Stimulated activated CD8-positive, alpha-beta memory T cell treated with anti-CD3 and anti-CD28 coated beads, Interleukin-15, amount 100 ng/mL, for 24 hours (primary cell): ENCODE measurements at places on chromosomes 2 and 18.

DNA sequence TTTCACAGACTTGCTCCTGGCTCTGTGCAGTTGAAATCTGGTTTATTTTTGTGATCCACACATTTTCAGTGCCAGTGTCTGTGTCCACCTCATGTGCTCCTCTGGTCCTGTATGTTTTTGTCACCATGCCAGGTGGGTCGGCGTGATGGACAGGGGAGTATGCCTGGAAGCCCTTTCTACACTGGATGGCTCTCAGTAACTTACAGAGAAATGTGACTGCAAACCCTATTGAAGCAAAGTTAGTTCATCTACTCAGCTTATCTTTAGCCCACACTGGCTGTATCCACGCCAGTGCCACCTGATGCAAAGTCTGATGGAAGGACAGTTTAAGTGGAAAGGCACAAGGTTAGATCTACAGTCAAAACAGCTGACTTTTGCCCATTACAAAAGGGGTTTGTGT, 4.3 kb downstream of the IMPA2 start:
- no peak for DNase-seq

DNA sequence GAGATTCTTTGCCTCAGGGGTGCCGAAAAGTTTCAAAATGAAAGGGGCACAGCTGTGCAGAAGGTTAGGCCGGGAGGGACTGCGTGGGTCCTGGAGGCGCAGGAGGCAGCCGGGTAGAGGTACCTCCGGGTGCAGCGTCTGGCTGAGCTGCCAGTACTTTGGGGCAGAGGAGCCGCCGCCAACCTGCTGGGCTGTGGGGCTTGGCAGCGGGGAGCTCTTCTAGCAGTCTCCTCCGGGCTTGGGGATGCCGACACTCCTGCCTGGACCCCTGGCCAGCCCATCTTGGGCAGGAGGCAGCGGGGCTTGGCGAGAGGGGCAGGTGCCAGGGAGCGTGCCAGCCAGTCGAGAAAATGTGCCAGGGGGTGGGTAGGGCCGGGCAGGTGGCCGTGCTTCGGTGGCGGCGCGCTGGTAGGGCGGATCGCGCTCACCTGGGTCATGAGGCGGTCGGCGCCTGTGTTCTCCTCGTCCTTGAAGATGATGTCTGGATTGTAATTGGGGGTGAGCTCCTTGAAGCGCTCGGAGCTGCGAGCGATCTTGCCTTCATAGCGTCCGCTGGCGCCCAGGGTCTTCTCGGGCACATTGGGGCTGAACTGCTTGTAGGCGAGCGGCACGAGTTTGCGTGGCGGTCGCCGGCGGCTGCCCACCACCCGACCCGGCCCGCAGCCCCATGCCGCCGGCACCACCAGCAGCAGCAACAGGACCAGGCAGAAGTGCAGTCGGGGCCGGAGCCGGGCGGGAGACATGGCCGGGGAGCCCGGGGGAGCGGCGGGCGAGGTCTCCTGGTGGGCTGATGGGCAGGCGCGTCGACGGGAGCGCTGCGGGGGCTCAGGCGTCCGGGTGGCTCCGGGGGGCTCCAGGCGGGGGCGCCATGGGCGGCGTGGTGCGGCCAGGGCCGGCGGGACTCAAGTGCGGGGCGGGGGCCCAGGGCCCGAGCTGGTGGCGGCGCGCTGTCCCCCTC, 717 bp downstream of the IHH start:
- DNase-seq = no peak

DNA sequence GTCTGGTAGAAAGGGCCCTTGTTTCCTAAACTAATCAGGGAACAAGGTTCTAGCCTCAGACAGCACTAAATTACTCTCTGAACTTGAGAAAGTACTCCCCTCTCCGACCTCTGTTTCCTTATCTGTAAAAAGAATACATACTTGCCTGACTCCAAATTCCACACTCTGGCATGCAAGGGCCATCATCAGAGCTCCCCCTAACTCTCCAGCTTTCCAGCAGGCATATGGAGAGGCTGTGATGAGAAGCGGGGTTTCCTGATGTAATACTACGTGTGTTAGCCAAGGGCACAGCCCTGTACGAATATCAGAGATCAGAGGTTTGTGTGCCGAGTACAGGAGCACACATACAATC, 1.8 kb upstream of the EVA1A start:
- DNase-seq = no peak

- no peak for DNase-seq
Measured at GRCh38 chr2:232891621-232892071, 21.6 kb downstream of the SNORC start.

DNA sequence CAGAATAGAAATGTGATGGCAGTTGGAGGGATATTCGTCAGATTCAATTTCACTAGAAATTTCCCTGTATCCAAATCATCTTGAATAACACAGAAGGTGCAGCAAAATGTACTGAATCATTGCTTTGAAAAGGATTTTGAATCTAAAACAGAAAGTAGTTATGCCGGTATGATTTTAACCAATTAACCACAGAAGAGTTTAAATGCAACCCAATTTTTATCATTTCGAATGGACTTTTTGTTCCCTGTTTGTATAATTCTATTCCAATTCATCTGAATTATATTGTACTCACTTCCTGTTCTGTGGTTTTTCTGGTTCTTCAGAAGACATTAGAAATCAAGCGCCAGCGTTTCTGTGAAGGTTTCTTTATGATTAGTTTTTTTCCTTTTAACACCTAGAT, 190.4 kb downstream of the MYO3B start:
- DNase-seq = no peak

- DNase-seq = no peak
Measured at GRCh38 chr2:182826064-182826463, 40.4 kb downstream of the FRZB start.

DNA sequence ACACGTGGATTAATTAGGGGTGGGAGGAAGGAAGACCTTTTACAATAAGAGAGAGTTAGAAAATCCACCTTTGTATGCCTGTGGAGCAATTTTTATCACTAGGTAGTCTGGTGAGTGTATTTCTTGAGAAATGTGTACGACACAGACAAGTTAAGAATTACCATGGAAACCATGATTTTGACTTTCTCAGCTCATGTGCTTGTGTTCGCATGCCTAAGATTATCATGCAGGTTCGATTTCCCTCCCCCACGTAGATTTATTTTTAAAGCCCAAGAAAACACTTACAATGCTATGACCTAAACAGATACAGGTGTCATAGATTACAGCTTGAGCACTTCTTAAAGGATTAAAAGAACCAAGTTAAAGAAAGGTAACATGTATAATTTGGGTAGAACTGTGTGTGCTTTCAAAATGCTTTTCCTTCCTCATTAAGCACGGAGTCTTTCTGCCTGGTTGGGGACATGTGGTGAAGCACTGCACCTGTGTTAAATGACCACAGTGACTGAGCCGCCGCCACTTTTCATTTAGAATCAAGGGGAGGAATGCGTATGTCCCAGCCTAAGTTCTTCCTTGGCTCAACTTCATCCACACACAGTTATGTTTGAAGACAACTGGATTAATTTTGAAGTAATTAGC, 16.6 kb downstream of the SERTAD2 start:
- DNase-seq = no peak

DNA sequence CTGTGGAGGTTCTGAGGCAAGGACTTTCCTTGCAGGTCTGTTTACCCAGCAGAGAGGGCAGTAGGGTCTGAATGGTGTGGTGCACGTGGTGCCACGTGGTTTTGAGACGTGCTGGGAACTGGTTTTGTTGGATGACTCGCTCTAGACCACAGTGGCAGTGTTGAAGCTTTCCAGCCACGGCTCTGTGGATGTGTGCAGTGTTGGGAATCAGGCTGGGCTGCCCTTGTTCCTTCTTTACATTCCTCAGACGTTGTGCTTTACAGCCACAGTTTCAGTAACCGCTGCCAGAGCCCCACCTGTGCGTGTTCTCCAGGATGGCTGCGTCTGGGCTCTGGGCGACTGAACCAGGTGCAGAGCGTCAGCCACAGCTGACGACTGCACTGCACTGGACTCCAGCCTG, 8.2 kb downstream of the CTDP1 start:
- DNase-seq = no peak

DNA sequence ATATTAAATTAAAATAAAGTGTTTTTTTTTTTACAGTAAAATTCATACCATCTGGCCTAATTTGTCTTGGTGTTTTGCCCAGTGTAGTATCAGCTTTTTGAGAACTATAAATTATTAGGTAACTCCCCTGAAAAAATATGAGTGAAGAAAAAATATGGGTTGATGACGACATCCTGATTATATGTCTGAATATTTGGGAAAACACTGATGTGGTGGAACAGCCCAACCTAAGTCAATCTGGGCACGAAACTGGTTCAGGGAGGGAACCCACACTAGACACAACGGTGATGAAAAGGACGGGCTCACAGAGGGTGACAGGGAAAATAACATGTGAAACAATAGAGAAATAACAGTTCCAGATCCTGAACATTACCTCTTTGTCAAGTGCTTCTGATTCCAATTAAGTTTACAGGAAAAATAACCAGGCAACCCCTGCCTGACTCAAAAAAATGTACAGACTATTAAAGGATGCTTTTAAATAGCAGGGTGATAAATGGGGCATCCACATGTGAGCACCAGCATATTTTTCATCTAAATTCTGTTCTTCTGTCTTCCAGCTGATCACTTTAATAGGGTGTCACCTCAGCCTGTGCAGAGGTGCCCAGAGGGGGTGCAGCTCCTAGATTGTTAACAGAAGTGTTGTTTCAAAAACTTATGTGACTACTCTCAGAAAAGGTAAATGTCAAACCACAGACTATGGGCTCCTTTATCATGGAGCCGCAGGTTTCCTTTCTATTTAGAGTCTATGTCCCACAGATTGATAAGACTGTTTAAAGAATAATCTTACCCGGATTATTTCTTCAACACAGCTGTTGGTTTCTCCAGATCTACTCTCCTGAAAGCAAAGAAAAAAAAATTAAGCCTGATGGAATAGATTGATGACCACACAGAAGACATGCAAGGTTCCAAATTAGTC, 305.4 kb downstream of the AFF3 start:
- DNase-seq = no peak

GRCh38 chr2:195830968-195831950, 174.2 kb downstream of the SLC39A10 start:
- DNase-seq = no peak

DNA sequence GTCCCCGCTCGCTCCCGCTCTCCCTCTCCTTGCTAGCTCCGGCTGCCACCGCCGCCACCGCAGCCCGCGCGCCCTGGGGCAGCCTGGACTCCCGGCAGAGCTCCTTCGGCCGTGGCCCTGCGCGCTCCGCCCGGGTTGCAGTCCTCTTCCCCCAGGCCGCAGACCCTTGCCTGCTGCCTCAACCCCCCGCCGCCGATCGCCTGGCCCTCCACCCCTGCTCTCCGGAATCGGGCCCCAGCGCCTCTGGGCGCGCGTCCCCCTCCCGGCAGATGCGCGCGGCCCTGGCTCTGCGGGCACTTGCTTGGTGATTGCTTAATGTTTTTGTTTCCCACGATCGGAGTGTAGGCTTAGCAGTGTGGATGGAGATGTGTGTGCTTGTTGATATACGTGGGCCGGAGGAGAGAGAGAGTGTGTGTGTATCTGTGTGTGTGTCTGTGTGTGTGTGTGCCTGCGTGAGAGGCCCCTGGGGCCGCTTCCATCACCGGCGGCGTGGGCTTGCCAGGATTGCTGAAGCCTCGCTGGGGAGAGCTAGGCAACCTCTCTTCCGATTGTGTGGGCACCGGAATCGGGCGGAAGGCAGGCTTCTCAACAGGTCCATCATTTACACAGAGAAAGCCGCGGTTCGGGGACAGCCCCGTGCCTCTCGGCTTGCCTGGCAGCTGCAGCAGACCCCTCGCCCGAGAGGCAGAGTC, 877 bp downstream of the INHBB start:
- no peak for DNase-seq

- no peak for DNase-seq
Measured at GRCh38 chr2:1907291-1907690, 163.0 kb upstream of the PXDN start.

DNA sequence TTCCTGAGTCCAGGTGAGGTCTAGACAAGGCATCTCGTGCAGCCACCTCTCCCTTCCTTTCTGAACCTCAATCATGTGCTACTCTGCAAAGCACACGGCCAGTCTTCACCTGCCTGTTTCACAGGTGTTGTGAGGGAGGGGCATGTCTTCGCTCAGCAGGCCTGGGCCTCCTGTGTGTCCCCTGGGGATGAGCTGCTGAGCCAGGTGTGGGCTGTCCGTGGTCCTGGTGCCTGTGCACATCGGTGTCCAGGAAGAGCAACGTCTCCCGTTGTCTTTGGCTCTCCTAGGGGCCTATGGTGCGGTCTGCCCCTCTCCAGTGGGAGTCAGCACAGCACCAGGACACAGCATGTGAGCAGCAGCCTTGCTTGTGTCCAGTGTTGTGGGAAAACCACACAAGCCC, 16.7 kb downstream of the ARHGEF4 start:
- no peak for DNase-seq

DNA sequence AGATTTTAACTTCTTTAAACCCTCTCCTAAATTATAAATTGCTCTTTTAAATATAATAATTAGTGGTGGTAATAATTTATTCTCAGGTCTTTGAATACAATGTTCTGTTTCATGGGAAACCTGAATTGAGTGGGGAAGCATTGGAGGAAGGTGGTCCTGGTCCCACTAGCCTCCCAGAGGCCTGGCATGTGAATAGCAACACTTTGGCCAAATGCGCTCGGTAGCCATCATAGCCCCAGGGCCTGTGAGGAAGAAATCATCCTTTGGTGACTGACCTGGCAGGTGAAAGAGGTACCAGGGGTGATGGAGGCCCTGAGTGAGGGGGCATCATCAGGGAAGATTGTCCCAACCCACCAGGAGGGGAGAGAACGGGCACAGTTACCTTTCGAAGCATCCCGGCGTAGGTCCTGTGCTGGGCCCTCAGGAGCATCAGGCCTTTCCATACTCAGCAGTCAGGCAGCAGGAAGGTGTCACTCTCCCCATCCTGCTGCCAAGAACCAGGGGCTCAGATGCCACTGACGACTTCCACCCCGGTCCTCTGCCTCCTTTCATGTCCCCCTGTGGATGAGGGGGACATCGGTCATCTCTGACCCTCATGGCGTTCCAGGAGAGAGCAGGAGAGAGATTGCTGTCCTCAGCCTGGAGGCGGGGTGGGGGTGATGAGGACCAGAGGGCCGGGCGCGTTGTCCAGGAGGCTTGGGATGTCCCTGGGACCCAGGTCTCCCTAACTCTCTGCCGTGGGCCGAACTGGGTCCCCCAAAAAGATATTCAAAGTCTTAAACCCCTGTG, 78.6 kb upstream of the HPCAL1 start:
- DNase-seq = no peak

DNA sequence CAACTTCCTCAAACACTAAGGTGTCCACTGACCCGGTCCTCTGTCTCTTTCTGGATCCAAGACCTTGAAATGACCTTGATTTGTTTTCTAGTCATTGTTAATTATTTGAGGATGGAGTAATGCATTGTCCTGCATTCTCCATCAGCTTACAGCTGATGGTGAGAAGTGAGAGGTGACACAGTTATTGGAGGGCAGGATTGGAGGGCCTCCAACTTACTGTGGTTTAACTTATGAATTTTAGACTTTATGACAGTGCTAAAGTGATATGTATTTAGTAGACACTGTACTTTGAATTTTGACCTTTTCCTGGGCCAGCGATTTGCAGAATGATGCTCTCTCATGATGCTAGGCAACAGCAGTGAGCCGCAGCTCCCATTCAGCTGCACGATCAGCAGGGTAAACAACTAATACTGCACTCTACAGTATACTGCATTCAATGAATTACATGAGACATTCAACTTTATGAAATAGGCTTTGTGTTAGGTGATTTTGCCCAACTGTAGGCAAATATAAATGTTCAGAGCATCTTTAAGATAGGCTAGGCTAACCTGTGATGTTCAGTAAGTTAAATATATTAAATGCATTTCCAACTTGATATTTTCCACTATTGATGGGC, 200.0 kb upstream of the MEX3C start:
- DNase-seq = no peak
